ENCODE measurements at places on chromosomes 6 and 20.

DNA sequence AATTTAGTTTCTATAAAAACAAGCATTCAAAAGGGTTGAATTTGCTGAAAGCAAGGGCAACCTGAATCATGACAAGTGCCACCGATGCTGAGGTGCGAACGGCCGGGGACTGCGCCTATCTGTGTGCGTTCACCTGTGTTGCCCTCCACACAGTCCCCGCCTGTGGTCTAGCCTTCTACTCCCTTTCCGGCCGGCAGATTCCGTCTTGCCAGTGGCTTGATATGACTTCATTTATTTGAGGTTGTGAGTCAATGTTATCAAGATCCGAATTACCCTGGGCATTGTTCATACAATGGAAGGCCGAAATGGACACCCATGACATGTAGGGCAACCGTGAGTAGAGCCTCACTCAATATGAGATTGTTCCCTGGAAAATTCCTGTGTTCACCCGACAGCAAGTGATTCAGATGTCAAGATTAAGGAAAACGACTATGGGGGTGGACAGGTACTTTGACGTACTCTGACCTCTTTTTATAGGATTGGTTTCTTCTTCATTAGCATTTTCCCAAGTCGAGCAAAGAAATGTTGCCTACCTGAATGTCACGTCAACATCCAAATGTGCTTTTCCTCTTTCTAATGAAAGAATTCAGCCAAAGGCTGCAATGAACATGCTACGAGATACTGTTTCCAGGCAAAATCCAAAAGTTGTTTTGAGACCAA is 41.1 kb upstream of the NEDD9 start:
- no peak for DNase-seq

DNA sequence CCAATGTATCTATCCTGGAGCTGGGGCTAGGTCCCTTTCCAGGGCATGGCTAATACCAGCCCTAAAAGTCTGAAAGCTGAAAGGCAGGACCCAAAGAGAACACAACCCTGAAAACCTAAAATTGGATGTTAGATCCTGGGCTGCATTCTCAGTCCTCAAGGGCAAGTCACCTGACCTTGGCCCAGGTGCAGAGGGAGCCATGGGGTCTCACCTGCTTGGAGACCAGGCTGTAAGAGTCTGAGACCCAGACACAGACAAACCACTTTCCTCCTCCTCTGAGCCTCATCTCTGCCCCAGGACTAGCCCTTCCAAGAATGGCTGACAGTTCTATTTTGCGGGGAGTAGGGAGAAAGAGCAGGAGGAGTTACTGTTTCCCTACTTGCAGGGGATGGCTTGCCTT is 60.0 kb downstream of the EFCAB8 start:
- no peak for DNase-seq

- DNase-seq, result no peak
Measured at GRCh38 chr6:11414176-11414963, 123.2 kb upstream of the TMEM170B start.

DNA sequence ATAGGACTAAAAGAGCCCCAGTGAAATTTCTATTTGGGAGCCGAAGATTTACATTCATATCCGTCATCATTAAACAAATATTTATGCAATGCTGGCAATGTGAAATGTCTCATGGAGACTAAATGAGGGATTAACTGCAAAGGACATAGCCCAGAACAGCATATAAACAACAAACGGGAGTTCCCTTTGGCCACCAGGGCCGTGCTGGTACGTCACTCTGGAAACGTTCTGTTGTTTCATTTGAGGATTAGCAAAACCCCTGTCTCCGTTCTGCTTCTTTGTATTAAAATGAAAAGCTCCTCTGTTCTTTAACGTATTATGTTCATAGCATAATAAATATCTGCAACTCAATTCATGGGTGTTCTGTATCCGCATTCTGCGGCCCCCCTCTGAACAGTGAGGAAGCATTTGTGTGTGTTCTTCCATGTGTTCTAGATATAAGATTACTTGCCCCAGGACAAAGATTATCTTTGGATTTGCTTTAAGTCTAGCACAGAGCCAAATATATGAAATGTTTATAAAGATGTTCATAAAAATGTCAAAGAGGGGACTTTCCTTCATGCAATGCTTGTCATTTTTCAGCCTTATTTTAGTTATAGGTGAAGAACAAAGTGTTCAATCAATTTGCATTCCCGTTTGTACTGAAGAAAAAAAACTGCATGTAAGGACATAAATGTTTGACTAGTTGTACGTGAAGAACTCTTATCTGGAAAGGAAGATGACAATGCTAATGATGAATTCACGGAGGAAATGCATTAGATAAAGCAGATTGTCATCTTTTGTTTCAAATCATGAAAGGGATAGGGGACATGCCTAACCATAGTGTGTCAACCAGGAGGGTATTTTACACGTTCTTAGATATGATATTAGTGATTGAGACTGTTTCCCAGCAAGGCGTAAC is 90.0 kb upstream of the TNFAIP3 start:
- no peak for DNase-seq

- no peak for DNase-seq
Measured at GRCh38 chr20:15951658-15952057, 621.6 kb downstream of the KIF16B start.

GRCh38 chr6:79949233-79949632 is 1.9 kb upstream of the ELOVL4 start:
- peak; percentile 1 for DNase-seq

DNA sequence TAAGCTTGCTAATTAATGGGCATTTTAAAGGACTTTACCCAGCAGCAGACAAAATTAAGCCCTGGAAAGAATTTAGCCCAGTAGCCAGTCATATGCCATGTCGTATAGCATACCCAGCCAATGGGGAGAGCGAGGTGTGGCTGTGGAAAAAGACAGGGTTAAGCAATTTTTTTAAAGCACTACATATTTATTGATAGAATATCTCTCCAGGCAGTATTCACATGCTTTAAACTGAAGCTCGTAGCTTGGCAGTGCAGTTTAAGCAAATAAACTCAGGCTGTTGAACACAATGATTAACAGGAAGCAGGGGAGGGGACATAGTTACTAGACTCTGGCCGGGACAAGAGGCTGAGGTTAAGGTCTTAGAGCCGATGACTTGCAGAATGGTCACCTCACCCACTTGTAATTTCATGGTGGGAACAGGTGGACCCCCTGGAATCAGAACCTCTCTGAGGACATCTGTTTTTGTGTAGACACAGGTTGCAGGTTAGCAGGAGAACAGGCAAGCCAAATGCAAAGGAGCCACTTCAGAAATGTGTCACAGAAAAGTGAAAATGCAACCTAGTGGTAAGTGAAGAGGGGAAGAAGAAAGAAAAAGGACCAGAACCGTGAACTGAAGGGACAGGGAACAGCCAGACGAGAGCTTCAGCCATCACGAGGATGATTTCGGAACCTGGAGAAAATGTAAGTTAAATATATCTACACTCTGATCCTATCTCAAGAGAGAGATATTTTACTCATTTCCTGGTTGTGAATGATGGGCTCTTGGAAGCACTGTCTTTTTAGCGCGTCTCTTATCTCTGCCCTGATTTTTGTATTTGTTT is 7.2 kb downstream of the GCNT2 start:
- DNase-seq, result peak; percentile 15

- no peak for DNase-seq
Measured at GRCh38 chr6:36805096-36805797, 34.0 kb downstream of the CPNE5 start.

DNA sequence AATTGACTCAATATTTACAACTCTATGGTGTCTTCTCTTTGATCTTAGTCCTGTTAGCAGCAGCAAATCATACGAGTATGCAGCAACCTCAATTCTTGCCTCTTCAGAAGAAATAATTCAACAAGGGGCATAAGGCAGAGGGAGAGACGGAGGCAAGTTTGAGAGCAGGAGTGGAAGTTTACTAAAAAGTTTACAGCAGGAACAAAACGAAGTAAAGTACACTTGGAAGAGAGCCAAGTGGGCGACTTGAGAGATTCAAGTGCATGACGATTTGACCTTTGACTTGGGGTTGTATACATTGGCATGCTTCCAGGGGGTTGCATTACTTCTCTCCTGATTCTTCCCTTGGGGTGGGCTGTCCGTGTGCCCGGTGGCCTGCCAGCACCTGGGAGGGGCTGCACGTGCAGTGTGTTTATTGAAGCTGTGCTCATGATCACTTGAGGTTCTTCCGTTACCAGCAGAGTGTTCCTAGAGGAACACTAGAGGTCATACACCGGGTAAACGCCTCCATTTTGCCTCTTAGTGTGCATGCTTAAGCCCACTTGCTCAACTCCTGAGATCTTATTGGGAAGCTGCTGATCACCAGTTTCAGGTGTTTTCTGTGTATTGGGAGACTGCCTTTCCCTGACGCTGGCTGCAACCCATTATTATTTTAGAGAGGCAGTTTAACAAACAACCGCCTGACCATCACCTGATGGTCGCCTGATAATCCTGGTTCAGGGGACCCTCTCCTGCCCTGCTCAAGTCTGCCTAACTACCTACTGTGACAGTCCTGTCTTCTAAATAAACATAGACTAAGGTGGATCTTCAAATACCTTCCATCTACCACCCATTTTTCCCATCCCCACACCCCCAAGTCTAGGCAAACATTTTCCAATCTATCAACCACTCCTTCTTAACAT is 172.4 kb upstream of the MYLIP start:
- no peak for DNase-seq

DNA sequence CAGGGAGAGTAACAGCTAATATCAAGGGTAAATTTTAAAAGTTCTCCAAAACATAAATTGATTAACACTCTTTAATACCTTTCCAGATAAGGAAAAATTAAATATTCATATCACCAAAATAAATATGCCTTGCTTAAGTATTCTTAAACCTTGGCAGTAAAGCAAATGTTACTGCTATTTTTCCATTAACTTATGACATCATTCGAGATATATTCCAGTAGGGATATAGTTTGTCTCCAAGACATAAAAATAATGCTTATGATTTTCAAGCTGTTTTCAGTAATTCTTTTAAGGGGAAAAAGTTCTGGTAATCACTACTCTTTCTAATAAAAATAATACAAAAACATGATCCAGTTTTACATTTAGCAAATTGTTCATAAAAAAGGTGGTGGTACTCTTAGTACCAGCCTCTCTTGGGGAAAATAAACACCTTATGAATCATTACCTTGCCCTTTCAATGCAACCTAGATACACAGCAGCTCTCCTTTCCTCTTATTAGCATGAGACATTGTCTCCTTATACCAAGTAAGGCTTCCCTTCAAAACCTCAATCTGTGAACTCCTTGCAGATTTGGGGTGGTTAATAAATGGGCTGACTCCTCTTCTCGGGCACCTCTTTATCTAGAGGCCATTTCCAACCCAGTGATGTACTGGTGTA is 31.5 kb upstream of the LTV1 start:
- no peak for DNase-seq

- peak; percentile 85 for DNase-seq
Measured at GRCh38 chr6:31308050-31308844, 36.4 kb upstream of the HLA-C start.

DNA sequence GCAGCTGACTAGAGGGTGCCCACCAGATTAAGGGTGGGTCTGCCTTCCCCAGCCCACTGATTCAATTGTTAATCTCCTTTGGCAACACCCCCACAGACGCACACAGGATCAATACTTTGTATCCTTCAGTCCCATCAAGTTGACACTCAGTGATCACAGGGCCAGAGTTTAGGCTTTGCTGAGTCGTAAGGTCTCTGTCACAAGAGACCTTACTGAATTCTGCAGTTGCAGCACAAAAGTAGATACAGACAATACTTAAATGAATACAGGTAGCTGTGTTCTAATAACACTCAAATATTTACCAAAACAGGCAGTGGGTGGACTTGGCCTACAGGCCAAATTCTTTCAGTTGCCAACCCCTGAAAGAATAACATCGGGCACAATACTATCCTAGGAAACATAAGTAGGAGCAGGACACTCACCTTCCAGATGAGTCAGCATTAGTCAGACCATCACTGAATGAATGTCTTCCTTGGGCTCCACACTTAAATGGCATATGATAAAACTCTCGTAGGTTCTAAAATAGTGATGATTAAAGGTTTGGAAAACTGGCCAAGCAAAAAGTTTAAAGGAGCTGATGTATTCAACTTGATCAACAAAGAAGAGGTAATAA is 190.0 kb downstream of the UBE3D start:
- peak; percentile 15 for DNase-seq

- DNase-seq, result no peak
Measured at GRCh38 chr6:37486121-37486839, 13.4 kb downstream of the CCDC167 start.

DNA sequence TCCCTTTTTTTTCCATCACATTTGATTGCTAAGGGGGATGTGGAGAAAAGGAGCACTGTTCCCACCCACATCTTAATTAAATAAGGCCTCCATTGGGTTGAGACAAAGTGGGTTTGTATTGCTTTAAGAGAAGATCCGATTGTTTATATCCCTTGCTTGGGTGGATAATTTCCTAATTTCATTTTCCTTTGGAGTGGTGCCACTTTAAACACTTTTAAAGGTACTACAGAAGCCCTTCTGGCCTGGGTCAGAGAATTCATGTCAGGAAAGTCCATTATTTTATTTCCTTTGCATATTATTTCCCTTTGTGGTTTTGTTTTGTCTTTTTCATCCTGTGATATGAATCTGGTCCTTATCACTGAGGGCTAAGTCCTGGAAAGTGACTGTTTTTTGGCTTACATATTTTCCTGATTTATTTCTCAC is 56.9 kb downstream of the PHACTR2 start:
- no peak for DNase-seq

- no peak for DNase-seq
Measured at GRCh38 chr6:151442371-151442770, 9.6 kb downstream of the RMND1 start.

- DNase-seq, result no peak
Measured at GRCh38 chr6:98627129-98627775, 207.1 kb upstream of the POU3F2 start.

DNA sequence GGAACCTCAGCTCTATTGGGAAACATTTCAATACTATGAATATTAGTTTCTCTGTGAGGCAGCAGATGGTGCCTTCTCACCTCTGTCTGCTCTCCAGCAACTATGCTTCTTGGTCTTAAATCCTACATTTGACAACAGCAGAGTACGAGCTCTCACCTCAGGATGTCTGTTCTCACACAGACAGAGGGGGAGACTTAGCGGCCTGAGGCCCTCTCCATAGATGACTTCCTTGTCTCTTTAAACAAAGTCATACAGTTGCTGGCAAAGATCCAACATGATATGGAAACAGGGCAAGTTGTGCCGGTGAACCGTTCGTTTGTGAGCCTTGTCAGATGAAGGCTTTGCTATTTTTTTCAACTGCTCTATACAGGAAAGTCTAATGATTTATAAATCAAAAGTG is 43.7 kb upstream of the GABRR1 start:
- no peak for DNase-seq

GRCh38 chr20:6626805-6627204 is 140.7 kb upstream of the BMP2 start:
- DNase-seq, result no peak

DNA sequence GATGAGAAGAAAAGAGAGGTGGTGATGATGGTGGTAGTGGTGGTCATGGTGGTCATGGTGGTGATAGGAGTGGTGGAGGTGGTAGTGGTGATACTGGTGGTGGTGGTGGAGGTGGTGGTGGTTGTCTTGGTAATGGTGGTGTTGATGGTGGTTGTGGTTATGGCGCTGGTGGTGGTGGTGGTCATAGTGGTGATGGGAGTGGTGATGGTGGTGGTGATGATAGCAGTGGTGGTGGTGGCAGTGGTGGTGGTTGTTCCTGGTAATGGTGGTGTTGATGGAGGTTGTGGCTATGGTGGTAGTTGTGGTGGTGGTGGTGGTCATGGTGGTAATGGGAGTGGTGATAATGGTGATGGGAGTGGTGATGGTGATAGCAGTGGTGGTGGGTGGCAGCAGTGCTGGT is 36.8 kb downstream of the HAO1 start:
- DNase-seq, result no peak

GRCh38 chr6:126701676-126702560 is 362.0 kb downstream of the CENPW start:
- DNase-seq, result no peak

GRCh38 chr6:137471497-137471896 is 22.7 kb downstream of the OLIG3 start:
- DNase-seq, result no peak

- DNase-seq, result peak; percentile 89
Measured at GRCh38 chr6:39923394-39923793, 10.9 kb downstream of the MOCS1 start.

Measured in T47D (cell line).